Colonic mucosa (tissue), 4 donors: ENCODE measurements at places on chromosomes 4 and X. TPM values are rescaled to one million over a fixed set of nuclear protein-coding genes. Genes with fewer than 3 reads are reported as not detected.

- no peak for DNase-seq
Observed at GRCh38 chrX:133892337-133892736, 93.1 kb downstream of the GPC3 start.

DNA sequence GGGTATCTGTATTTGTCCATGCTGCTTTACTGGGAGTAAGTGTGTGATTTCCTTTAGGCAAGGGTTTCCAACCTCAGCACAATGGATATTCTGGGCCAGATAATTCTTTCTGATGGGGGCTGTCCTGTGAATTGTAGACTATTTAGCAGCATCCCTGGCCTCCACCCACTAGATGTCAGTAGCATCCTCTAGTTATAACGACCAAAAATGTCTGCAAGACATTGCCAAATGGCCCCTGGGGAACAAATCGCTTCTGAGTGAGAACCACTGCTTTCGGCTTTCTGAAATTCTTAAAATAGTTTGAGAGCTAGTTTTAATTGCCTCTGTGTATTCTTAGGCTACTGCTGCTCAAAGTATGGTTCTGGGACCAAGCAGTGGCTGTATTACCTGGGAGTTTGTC lies 81.2 kb upstream of the GPM6B start:
- no peak for DNase-seq

- DNase-seq: no peak
Observed at GRCh38 chr4:25088093-25088952, 57.6 kb upstream of the LGI2 start.

Gene SLC30A9
- total RNA-seq: 70.7 TPM

Gene FIP1L1
- 46.6 TPM for total RNA-seq

DNA sequence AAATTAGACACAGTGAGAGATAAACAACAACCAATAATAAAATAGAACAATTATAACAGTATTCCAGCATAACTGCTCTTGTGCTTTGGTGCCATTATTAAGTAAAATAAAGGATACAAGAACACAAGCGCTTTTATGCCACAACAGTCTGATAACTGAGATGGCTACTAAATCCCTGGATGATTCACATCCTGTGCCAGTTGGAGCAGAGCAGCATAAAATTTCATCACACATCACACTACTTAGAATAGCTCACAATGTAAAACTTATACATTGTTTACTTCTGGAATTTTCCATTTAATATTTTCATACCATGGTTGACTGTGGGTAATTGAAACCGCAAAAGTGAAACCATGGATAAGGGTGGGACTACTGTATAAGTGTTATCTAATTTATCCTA lies 399.9 kb upstream of the CNKSR2 start:
- DNase-seq: no peak

GRCh38 chrX:79259073-79259689 lies 108.0 kb downstream of the ITM2A start:
- DNase-seq: no peak
